ENCODE measurements at places on chromosomes 3 and 15.
A peak's percentile ranks its signal among the peaks of the same experiment; 100 is the strongest.

DNA sequence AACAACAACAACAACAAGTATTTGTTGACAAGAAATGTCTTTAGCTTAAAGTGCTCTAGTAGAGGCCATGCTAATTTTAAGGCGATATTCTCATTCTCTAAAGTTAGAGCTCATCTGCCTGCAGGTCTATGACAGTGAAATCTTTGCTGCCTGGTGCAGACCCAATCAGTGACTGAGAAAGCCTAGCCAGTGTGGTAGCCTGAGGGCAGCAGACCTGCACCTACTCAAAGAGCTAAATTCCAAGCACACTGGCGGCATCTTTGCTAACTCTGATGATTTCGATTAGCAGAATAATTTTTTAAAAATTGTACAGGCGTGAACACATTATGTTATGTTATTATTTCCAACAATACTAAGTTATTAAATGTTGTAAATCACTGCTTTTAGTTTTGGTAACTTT lies 228.8 kb upstream of the RGMA start:
- DNase-seq = no peak

DNA sequence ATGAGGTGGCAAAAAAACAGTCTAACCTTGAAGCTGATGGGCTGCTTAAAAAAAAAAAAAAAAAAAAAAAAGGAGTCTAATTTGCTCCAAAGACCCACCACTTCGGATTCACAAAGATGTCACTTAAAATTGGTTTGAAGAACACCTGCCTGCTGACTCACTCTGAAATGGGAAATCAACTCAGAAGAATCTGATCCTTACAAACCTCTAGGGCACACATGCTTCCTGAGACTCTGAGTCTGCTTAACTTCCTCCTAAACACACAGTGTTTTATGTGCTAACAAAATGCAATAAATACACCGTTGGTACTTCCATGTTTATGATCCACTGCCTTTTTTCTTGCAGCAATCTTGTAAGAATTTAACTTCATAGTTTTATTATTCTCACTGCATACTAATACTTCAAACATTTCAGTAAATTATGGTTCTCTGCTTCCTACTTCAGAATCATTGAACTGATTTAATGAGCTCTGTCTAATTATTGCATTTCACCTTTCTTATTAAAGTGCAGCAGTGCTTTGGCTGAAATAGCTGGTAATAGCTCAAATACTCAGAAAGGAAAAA lies 73.0 kb upstream of the FRMD4B start:
- no peak for DNase-seq

DNA sequence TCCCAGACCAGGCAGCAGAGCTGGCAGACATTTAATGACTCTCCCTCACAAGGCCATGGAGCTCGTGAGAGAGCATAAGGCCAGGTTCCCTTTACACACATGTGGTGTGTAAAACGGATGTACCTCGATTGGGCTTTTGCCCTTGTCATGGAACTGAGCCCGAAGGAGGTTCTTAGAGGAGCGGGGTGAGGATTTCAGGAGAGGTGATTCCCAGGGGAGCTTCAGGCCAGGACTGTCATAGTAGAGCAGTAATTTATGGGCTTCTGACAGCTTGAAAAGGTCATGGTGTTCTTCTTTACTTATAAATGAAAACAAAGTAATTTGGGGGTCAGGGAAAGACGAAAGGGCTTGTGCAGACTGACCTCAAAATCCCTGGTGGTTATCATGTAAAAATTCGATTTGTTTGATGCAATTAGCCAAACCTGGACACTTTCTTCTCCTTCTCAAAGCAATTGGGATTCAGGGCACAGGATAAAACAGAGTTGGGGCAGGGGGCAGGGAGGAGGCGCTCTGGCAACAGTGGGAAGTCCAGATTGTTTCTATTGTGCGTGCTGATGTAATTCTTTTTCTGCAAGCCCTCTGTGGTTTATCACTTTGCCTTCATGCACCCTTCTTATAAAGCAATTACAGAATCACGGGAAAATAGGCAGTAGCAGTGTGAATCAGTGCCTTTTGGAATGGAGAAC lies 51.0 kb downstream of the CACNA1D start:
- no peak for DNase-seq

DNA sequence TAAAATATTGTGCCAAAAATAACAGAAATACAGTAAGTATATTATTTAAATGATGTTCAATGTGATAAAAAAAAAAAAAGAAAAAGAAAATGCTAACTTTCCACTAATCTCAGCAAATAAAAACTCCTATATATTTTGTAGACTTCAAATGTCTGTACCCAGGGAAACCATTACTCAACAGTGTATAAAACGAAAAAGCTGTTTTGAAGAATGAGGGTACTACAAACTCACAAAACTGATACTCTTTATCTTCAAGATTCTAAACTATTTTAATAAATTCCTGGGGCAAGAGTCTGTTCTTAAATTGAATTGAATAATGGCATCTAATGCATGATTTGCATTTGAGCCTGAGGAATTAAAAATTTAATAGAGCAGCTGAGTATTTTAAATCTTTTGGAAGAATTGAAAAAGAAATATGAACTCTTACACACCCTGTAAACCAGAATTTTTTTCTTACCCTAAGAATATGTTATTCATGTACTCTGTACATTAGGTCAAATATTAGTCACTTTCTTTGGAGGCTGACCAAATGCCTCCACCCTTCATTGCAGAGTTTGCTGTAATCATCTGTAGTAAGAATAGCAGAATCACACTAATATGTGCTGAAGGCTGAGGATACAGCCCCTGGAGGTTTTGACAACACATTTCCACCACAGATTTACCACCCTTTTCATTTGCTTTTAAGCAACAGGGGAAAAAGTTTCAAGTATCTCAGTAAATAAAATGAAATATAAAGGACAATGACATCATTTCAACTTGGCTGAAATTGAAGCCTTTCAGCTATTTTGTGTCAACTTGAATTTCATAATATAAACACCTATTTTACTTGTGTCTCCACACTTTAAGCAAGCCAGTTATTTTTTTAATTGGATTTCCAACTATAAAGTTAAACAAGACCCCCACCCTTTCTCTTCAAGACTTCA lies 79.7 kb downstream of the FBN1 start:
- no peak for DNase-seq

DNA sequence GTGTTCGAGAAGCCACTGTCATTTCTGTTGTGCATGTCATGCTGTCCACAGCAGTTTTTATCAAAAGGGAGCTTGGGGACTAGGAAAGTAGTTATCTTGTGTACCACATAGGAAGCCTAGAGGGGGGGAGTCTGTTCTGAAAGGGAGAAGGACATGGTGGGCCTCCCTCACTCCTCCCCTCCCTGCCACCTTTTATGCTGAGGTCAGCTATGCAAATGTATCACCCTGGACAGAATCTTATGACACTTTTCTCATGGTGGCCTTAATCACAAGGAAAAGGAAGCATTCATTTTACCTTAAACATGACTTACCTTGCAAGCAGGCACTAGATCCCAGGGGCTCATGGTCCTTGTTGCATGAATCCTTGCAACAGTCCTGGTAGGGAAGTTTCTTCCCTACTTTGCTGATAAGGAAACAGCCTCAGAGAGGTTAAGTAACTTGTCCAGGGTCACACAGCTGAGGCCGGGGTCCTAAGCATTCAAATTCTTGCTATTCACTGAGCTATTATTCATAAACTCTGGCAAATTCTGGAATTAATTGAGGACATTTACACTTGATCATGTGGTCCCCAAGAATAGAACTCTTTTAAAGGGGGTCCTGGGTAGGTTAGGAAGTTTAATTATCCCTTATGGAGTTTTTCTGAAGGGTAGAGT lies 81.1 kb upstream of the SLC6A1 start:
- no peak for DNase-seq

GRCh38 chr3:112477891-112478290 lies 21.4 kb downstream of the BTLA start:
- no peak for DNase-seq

- DNase-seq = no peak
These were observed 3.6 kb downstream of the PRSS50 start for GRCh38 chr3:46713898-46714552.

DNA sequence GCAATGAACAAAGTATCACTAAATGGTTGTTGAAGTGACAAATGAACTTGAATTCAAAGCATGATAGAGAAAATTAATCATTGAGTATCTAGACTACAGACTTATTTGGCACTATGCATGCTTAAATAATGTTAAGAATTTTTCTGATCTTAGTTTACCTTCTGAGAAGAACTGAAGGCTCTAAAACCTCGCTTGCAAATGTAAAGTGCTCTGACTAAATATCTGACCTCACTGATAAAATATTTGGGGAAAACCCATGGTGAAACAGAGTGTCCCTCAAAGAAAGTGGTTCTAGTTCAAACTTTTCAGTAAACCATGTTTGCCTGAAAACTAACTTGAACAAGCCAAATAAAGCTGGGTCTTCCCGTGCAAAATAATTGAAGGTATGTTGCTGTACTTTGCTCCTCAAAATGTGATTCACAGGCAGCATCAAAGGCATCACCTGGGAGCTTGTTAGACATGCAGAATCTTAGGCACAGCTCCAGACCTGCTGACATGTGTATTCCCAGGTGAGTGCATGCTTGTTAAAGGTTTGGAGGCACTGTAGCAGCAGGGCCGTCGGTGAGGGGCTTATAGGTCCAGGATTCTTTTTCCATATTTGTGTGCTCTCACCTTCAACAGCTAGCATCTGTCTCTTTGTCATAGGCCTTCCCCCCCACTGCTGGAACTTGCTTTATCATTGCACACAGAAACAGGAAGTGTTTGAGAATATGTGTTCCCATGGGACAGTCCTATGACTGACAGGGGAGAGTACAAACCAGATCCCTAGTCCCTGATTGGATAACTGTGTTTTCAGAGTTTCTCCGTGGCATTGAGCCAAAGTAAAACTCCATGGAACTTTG lies 524.2 kb upstream of the LMCD1 start:
- no peak for DNase-seq

DNA sequence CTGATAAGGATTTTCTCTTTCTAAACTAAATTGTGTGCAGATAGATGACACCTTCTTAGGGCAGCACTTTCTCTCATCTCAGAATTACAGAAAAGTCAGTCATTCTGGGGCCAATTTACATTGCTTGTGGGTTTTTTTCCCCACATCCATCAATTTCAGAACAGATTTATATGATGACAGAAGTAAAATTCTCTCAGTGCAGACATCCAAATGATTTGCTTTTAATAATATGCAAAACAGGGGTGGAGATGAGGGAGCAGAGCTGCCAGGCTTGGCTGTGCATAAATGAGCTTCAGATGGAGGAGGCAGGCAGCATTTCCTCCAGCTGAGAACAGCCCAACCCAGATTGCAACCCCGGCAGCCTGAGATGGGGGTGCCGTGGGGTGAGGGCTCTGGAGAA lies 44.0 kb downstream of the EDEM1 start:
- DNase-seq = no peak

GRCh38 chr15:28043691-28044091 lies 55.4 kb downstream of the OCA2 start:
- peak; percentile 61 for DNase-seq

GRCh38 chr3:71409352-71409751 lies 174.2 kb downstream of the FOXP1 start:
- DNase-seq = no peak
